ENCODE measurements at places on chromosomes 5 and 9.

DNA sequence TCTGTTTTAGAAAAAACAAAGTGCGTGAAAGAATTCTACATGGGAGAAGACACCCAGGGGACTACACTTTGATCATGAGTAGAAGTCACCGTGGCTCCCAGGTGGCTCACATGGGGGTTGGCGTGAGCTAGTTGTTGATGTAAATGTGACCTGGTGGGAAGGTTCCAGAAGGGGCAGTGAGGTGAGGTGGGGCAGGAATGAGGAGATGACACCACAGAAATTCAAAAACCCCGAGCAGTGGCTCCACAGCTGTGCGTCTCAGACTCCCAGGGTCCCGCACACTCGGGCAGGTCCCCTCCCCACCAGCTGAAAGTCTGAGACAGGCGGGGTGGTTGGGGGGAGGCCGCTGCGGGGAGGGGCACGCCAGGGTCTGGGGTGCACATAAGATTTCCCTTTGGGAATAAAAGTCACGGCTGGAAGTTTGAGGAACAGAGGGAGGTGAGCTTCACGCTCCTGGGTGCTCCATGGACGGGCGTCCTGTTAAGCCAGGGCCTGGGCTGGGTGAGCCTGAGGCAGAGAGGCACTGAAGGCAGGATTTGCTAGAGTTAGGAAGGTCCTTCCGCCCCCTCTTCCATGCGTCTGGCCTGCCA lies 29.9 kb downstream of the GLT6D1 start:
- peak; percentile 4 for DNase-seq

DNA sequence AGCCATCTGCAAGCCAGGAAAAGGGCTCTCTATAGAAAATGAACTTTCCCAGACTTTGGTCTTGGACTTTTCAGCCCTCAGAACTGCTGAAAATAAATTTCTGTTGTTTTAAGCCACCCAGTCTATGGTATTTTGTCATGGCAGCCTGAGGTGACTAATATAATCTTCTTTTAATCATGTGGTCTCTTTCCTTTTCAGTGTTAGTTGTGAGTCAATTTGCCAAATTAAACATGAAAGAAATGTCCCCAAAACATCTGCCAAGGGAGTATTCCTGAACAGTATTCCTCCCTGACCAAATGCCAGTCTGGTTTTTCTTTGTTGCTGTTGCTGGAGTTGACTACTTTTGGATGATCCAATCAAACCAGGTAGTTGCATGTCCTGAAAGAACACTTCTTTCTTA lies 4.7 kb upstream of the YTHDC2 start:
- no peak for DNase-seq

- DNase-seq: no peak
These were observed 99.9 kb downstream of the SSBP2 start for GRCh38 chr5:81650987-81651386.

- no peak for DNase-seq
These were observed 16.5 kb downstream of the SPACA9 start for GRCh38 chr9:132894862-132895835.

- no peak for DNase-seq
These were observed 33.8 kb upstream of the KDM4C start for GRCh38 chr9:6723881-6724420.

GRCh38 chr5:179314606-179315355 lies 30.5 kb downstream of the ADAMTS2 start:
- DNase-seq: no peak

GRCh38 chr9:69718218-69718617 lies 41.6 kb downstream of the PTAR1 start:
- DNase-seq: no peak

Data from mucosa of gallbladder (tissue), 1 donor.